ENCODE measurements at places on chromosomes 1 and 21. TPM values are rescaled to one million over a fixed set of nuclear protein-coding genes. Genes with fewer than 3 reads are reported as not detected.

CELSR2 gene
- total RNA-seq = 0.43 TPM

MARK1 gene
- total RNA-seq = 4.1 TPM

MIXL1 gene
- total RNA-seq = not detected

TBX19 gene
- total RNA-seq = 0.65 TPM

S100A4 gene
- 19.9 TPM for total RNA-seq

Data from dermis lymphatic vessel endothelial cell (primary cell).